ENCODE measurements at places on chromosomes 3 and 15.

- DNase-seq, result no peak
These were observed 155.9 kb upstream of the TLE3 start for GRCh38 chr15:70253461-70254156.

- DNase-seq, result no peak
These were observed 118.4 kb downstream of the ADCY5 start for GRCh38 chr3:123330441-123330991.

DNA sequence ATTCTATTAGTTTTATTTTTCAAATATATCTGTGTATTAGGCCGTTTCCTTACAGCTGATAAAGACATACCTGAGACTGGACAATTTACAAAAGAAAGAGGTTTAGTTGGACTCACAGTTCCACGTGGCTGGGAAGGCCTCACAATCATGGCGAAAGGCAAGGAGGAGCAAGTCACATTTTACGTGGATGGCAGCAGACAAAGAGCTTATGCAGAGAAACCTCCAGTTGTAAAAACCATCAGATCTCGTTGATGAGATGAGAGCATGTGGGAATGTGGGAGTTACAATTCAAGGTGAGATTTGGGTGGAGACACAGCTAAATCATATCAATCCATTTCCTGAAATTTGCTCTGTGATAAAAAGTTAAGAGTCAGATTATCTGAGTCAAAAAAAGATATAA, 2.3 kb upstream of the GOLGA8A start:
- DNase-seq, result no peak

- no peak for DNase-seq
These were observed 123.5 kb downstream of the NUP210 start for GRCh38 chr3:13296662-13297061.

- DNase-seq, result no peak
These were observed 7.8 kb downstream of the BNC1 start for GRCh38 chr15:83276661-83277060.

DNA sequence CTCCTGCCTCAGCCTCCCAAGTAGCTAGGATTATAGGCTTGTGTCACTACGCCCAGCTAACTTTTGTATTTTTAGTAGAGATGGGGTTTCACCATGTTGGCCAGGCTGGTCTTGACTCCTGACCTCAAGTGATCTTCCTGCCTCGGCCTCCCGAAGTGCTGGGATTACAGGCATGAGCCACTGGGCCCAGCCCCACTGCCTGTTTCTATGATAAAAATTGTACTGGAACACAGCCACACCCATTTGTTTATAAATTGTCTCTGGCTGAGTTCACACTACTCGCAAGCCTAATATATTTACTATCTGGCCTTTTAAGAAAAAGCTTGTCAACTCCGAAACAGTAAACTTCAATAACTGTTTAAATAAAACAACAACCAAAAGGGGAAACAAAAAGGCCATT, 309.4 kb upstream of the WNT5A start:
- DNase-seq, result no peak

- DNase-seq, result no peak
These were observed 194.3 kb downstream of the RORA start for GRCh38 chr15:61034678-61035291.

- DNase-seq, result no peak
These were observed 929.7 kb upstream of the CFAP20DC start for GRCh38 chr3:59979542-59979941.

GRCh38 chr15:100350434-100351226, 8.9 kb upstream of the ADAMTS17 start:
- DNase-seq, result no peak

- no peak for DNase-seq
These were observed 228.0 kb upstream of the LRRFIP2 start for GRCh38 chr3:37402351-37402750.

- DNase-seq, result no peak
These were observed 34.5 kb upstream of the VILL start for GRCh38 chr3:37955918-37956707.

GRCh38 chr3:73479325-73479724, 145.4 kb downstream of the PDZRN3 start:
- no peak for DNase-seq

GRCh38 chr15:35080226-35080625, 4.9 kb downstream of the NANOGP8 start:
- DNase-seq, result no peak

- DNase-seq, result no peak
These were observed 82.7 kb downstream of the RFX7 start for GRCh38 chr15:56160966-56161365.

GRCh38 chr3:11944052-11944673, 60.0 kb upstream of the SYN2 start:
- DNase-seq, result no peak

GRCh38 chr3:75075158-75075557, 460.7 kb upstream of the CNTN3 start:
- DNase-seq, result no peak

DNA sequence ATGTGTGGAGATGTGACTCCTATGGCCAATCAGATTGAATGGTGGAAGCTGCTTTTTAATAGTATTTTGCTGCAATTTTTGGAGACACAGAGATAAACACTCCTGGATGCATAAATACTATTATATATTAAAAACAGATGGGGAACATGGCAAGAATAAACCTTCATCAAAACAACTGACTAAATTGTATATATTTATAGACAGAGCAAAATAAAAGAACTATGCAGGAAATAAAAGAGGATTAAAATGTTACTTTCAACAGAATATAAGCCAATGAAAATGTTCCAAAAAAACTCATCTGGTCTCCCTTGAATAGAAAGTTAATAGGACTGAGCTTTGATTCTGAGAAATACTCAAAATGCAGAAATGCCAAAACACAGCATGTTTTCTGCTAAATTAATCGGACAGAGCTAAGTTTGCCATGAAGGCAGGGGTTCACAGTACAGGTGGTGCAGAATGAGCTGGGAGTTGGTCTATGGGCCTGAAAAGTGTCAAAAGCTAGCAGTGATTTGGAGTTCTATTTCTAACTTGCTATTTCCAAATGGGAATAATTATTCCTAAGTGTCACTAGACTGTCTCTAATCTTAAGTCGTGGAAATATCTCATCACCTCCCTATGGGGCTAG, 227.2 kb downstream of the CNTN3 start:
- DNase-seq, result no peak

GRCh38 chr3:58704745-58705144, 38.2 kb upstream of the FAM3D start:
- DNase-seq, result no peak

- DNase-seq, result no peak
These were observed 65.3 kb downstream of the KLF13 start for GRCh38 chr15:31391687-31392671.

- no peak for DNase-seq
These were observed 162.4 kb downstream of the NSUN3 start for GRCh38 chr3:94225148-94225865.

Data from SK-N-MC (cell line).